Central memory CD4-positive, alpha-beta T cell (primary cell): ENCODE measurements at places on chromosomes 1 and 21.

- DNase-seq = no peak
Observed at GRCh38 chr1:59288046-59288445, 8.8 kb upstream of the FGGY start.

- no peak for DNase-seq
Observed at GRCh38 chr1:201772178-201772577, 56.8 kb upstream of the IPO9 start.

DNA sequence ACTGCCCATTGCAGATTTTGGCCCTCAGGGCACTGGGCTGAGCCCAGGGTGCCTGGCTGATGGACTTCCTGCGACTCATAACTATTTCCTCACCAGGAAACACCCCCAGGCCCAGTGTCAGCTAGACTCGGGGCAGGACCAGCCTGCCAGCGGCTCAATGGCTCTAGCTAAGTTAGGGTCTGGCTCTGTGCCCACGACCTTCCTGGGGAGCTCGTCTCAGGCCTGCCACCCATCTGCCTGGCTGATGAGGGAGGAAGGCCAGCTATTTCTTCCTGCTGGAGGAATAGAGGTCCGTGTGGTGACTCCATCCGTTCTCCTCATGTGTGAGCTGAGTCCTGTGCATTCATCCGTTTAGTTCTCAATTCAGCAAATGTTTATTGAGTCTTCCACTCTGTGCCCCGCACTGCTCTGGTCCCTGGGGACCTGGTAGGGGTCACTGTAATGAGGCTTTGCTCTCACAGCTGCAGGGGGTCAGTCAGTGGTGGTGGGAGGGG, 44.5 kb downstream of the KIRREL1 start:
- DNase-seq = no peak

GRCh38 chr1:182248721-182249120, 142.9 kb downstream of the GLUL start:
- no peak for DNase-seq

GRCh38 chr1:79694241-79694640, 687.7 kb upstream of the ADGRL4 start:
- DNase-seq = no peak

DNA sequence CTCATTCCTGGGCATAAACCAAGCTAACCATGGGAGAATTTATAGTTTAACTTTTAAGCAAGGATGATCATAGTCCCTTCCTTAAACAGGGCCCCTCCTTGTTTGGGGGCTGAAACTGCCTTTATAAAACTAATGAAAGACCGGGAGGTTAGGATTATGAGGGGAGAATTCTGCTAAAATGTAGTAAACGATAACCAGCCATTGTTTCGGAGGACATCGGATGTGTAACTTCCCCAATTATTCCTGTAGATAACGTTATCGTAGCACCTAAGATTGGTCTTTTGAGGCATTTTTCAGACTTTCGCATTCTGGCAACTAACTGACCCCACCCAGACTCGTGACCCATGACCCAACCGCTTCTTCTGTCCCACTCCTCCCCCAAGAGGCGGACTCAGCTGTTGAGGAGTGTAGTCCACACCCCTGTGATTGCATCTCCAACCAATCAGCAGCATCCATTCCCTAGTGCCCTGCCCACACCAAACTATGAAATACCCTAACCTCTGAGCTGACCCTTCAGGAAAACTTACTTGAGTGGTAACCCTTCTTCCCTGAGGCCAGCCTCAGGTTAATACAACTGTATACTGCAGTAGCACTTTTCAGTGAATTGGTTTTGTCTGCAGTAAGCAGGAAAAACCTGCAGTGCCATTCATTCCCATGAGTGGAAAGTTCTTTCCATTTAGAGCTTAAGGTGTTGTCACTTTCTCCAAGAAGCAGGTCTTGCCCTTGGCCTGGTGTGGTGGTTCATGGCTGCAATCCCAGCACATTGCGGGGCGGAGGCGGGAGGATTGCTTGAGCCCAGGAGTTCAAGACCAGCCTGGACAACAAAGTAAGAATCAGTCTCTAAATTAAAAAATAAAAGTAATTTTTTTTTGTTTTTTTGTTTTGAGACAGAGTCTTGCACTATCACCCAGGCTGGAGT, 823 bp upstream of the SYF2 start:
- DNase-seq = peak; percentile 37

DNA sequence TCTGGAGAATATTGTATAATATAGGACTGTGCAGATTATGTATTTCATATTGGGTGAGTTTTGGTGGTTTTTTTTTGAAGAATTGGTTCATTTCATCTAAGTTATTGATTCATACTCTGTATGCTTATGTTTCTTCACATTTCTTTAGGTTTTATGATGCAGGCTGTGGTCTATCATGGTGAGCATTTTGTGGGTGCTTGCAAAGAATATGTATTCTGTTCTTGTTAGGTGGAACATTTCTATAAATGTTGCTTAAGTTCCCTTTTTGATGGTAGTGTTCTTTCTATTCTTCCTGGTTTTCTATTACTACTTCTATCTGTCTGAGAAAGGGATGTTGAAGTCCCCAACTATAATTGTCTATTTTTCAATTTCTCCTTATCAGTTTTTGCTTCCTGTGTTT, 42.6 kb downstream of the PKN2 start:
- DNase-seq = no peak

DNA sequence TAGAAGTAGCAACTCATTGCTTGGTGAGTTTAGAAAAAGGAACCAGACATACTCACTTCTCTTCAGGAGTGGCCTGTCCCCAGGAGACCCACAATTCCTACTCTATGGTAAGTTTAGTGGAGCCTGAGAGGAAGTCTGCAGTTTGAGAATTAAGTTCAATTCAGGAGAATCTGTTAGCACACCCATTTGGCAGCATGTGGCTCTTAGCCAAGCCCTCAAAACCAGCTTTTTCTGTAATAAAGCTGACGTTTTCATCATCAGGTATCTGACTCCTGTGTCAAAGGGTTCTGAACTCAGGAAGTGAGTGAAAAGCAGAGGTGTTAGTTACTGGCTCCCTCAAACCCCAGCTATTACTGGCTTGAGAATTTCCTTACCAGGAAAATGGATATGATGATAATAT, 20.4 kb upstream of the RGS16 start:
- DNase-seq = no peak

DNA sequence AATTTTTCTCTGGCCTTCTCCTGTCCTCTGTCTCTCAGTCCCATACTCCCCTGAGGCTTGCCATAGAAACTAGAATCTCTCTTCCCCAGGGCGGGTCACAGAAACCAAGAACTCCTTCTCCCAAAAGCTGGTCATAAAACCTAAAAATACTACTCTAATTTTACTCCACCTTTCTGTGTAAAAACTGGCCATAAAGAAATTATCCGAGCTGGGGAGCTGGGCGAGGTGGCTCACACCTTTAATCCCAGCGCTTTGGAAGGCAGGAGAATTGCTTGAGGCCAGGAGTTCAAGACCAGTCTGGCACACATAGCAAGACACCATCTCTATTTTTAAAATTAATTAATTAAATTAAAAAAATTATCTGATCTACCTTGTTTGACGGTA, 3.0 kb downstream of the ALG14 start:
- no peak for DNase-seq
